Activated CD4-positive, alpha-beta memory T cell treated with anti-CD3 and anti-CD28 coated beads, Interleukin-2, amount 10 ng/mL, durations not matched to agents 7 days and 5 days (primary cell): ENCODE measurements at places on chromosomes 5 and 9. TPM values are rescaled to one million over a fixed set of nuclear protein-coding genes. Genes with fewer than 3 reads are reported as not detected.

Gene HRH2
- total RNA-seq, result 13.4 TPM

Gene FREM1
- not detected for total RNA-seq

Gene TEX48
- total RNA-seq, result 1.5 TPM

Gene FANCC
- 12.3 TPM for total RNA-seq

Gene CAPSL
- not detected for total RNA-seq

Gene GCNT4
- total RNA-seq, result 1.5 TPM

Gene OR13C9
- total RNA-seq, result not detected

Gene CD274
- 12.6 TPM for total RNA-seq

Gene TSSK1B
- not detected for total RNA-seq

Gene FAM153A
- total RNA-seq, result 33.7 TPM

Gene TTC1
- 41.6 TPM for total RNA-seq

DNA sequence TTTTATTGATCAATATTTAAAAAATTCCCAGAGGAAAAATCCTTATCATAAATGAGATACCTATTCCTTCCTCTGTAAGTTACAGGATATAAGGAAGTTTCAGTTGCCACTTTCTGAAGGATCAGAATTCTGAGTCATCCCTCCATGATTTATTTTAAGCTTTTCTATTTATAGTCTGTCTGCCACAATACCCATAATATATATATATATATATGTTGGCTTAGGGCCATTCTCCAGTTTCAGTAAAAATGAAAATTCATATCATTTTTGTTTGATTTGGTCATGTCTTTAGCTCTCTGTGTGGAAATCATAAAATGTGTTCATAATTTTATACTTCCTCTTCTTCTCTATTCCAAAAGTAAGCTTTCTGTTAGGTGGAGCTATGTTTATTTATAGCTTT, 215.8 kb upstream of the CYLC2 start:
- no peak for DNase-seq

- DNase-seq, result no peak
These were observed 768.1 kb upstream of the GRAMD2B start for GRCh38 chr5:125655156-125655555.

DNA sequence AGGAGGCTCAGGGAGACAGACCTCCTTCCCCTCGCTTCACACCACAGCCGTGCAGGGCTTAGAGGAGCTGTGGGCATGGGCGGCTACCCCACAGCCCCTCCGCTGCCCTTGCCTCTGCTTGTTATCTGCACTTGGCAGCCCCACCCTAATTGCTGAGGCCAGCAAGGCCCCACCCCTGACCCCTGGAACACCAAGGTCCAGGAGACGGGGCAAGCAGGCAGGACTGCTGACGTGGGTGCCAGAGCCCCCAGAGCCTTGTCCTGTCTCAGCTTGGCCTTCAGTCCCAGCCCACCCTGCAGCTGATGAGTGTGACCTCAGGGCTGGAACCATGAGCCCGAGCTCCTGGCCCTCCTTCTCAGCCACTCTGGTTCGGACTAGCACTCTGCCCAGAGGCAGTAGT, 29.1 kb upstream of the NEURL1B start:
- DNase-seq, result no peak

DNA sequence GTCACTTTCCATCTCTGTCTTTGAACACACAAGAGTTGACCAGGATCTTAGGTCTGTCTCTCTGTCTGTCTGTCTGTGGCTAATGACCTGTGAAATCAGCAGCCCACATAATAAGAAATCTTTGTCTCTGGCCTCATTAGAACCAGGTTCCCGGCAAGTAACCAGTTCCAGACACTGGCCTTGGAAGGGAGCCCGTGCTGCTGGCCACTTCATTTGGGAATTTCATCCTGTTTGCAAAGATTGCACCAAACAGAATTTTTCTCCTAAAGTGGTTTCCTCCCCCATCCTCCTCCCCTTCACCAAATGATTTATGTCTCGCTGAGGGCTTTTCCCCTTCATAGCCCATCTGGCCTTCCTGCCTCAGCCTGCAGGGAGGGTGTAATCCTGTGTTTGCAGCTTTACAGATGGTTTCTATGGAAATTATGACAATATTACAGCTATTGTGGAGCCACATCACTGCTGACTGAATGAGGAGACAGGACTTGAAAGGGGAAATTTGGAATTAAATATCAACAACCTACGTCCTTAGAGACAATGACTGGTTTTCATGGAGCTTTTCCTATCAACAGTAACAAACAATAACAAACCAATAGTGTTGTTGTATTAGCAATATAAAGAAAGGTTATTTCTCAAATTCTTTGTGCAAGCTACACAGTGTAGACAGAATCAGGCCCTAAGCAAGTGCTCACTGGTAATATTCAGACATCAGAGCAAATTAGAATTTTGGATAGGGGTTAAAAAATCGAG, 25.7 kb downstream of the DPYSL3 start:
- DNase-seq, result no peak

GRCh38 chr9:91116211-91116610, 245.5 kb downstream of the AUH start:
- no peak for DNase-seq

DNA sequence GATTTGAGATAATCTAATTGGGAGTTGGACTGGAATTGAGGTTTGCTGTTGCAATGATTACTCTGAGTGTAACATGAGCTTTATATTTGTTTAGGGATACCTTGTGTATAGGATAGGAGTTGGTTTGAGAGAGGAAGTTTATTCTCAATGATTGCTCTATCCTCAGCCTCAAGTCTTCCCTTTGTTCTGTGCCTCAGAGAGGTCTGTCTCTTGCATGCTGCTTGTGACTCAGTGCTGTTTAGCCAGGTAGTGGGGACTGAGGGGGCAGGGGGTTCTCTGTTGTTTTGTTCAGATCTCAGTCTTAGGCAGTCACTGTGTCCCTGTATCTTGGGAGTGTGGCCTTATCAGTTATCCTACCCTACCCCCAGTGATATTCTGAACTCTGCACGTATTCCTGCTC, 192.1 kb downstream of the SPATA31D1 start:
- no peak for DNase-seq

DNA sequence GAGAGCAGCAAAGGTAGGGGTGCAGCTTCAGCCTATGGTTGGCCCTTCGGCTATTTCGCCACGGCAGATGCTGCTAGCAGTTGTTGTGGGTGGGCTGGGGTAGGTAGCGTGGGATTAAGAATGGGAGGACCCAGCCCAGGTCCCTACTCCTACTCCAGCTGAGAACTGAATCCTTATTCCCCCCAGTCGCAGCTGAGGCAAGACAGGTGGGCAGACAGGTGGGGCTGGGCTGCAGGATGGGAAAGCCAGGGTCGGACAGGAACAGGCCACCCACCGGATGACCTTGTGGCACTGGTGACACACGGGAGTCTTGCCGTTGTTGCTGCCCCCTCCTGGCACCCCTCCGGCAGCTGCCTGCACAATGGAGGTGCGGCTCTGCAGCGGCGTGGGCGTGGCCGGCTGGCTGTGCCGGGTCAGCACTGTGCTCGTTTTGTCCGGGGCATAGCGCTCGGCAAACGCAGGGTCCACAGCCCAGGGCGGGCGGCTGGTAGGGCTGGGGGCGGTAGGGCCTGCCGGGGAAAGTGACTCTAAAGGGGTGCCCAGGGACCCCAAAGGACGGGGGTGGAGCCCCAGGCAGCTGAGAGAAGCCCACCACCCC, 8.2 kb downstream of the PDLIM7 start:
- DNase-seq, result no peak

GRCh38 chr5:88979244-88979643, 96.3 kb upstream of the MEF2C start:
- DNase-seq, result no peak

DNA sequence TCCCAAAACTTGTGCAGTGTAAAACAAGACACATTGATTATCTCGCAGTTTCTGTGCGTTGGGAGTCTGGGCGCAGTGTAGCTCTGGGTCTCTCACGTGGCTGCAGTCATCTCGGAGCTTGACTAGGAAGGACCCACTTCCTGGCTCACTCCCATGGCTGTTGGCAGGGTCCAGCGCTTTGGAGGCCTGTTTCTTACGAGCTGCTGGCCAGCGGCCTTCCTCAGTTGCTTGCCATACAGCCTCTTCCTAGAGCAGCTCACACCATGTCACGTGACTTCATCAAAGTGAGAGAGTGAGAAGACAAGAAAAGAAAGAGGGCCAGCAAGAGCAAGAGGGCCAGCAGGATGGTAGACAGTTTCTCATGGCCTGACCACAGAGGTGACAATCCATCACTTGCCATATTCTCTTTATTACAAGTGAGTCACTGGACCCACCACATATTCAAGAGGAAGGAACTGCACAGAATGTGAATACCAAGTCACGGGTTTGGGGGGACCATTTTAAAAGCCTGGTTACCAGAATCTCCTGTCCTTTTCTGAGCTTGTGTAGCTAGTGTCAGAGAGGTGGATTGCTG, 36.2 kb downstream of the MCCC2 start:
- DNase-seq, result no peak

DNA sequence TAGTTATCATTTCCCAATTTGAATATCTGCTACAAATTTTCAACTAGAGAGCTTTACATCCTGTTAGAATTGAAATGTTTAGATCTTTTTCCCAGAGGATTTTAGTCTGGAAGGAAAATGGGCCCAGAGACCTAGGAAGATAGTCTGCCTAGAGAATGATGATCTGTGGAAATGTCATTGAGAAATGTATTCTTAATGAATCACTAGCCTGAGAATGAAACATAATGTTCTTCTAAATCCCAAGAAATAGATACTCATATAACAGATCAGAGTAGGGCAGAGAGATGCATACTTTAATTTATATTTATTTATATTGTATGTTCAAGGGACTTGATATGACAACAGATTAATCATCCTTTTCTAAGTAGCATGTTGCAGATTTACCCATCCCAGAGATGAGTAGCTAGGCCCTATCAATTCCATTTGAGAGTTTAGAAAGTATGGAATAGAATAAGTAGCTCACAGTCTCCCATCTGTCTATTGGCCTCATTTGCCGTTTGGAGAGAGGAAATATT, 25.1 kb upstream of the SLC44A1 start:
- DNase-seq, result no peak

GRCh38 chr9:89358985-89359384, 40.7 kb downstream of the SECISBP2 start:
- no peak for DNase-seq

DNA sequence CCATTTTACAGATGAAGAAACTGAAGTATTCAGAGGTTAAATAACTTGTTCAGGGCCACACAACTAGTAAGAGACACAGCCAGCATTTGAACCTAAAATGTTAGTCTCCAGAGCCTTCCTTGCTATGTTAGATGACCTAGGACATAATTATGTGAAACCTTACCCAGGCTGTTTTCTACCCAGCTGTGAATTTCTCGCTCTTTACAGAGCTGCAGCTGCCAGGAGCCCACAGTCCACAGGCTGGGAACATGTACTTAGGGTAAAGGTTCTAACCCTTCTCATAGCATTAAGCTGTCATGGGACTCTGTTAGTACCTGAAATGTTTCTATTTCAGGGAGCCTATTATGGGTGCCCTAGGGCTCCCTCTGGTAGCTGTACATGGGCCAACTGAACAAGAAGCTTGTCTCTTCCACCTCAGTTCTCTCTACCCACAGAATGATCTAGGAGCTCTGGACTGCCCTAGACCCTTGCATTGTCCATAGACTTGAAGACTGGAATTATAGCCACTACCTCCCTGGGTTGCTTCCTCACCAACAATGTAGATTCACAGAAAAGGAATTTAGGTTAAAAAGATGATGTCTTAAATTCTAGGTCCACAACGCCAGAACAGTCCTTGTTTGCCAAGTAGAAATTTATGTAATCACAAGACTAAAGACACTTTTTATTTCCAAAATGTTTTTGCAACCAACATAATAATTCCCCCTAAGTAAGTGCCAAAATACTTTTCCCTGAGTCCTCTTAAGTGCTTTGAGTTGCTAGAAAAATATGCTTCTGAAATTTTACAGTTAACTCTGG, 262.9 kb downstream of the PIK3R1 start:
- no peak for DNase-seq

DNA sequence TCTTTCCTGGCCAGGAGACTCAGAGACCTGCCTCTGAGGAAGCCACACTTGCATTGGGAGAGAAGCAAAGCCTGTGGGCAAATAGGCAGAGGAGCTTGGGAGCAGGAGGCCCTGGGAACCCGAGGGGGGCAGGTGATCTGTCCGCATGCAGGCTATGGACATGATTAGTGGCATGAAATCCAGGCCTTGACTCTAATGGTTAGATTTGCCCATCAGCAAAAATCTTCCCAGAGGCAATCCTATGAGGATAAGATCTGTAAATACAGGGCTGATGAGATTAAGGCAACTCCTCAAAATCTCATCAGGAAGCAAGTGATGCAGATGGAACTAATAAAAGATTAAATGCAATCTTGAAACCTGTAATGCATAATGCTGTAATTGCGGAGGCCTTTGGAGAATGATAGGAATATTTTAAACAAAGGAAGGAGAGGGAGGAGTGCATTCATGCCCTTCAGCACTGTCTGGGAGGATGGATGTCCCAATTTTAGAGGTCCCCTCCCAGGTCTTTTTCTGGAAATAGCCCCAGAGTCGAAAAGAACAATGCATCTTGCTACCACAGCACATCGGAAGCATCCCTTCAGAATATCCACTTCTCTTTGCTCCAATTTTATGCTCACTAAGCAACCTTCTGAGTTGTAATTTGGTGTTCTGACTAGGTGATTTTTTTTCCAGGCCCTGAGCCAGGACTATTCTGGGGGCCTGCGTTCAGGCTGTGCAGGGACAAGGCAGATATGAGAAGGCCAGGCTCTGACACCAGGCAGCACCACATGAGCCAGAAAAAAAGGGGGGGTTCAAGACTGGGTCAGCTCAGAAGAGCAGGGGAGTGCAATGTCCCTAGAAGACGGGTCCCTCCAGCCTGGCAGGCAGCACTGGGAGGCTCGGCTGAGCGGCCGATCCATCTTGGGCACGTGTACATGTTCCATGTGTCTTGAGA, 66.5 kb downstream of the MED10 start:
- DNase-seq, result no peak

DNA sequence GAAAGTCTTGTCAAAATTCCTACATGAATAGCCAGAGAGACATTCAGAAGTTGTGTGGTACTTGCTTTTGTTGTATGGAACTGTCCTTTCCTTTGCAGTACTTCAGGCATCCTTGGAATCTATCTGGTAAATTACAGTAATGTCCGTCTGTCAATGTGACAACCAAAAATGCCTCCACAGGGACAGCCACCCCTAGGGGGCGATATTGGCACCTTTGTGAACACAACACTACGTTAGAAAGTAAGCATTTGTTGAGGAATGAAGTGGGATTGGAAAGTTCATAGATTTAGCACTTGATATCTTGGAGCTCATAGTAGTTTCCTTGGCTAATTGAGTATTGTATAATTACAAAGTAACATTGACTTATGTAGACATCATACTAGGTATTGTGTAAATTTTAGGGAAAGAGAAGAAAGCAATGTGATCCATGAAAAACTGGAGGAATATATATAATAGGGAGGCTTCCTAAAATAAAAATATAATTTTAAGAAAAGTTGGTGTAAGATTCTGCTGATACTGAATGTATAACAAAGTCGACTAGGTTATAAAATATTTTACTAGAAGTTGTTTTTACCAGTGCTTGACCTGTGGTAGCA, 32.7 kb downstream of the TMEFF1 start:
- DNase-seq, result peak; percentile 71

GRCh38 chr5:175378444-175379028, 65.4 kb downstream of the DRD1 start:
- DNase-seq, result no peak

DNA sequence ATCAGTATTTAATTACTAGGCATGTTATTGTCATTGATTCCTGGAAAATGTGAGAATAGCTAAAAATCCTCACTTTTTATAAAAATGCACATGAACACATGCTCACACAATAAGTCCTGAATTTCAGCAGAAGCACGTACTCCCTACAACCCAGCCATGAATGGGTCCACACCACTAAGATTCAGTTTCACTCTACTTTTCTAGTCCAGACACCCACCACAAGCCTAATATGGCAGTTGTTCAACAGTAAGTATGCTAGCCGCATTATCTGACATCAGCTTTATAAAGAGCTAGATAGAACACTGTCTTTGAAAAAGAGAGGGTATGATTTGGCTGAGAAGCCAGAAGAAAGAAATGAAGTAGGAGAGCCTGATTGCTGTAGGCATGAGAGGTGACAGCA, 639.3 kb downstream of the BRINP1 start:
- no peak for DNase-seq
